ENCODE measurements at places on chromosomes 4 and X.

DNA sequence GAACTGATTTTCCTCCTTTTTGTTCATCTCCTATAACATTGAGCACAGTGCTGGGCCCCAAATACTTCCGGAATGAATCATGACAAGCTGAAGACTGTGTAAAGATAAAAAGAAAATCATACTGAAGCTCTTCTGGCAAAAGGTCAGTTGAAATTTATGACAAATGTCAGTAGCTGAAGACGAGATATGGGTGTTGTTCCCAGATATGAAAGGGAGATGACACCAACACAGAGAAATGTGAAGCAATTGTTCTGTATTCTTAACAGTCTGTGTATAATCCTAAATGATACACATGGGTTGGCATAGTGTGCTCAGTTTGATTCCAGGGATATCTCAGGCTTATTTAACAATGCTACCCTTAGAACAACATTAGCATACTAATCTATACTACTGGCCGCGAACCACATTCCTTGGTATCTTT is 170.5 kb upstream of the PITX2 start:
- DNase-seq: no peak

- DNase-seq: no peak
These were observed 53.7 kb downstream of the GPM6A start for GRCh38 chr4:175758050-175759024.

DNA sequence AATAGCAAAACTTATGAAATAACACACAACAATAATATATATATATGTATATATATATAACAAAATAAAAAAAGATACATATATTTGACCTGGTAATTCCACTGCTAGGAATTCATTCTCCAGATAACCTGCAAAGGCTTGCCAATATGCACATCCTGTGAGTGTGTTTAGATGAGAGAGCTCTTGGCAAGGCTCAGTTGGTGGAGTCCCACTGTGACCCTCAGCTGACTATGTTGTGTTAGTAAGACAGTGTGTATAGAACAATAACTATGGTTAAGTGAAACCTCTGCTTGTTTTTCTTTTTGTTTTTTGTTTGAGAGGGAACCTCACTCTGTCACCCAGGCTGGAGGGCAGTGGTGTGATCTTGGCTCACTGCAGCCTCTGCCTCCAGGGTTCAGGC is 39.5 kb upstream of the RBMX start:
- DNase-seq: no peak

DNA sequence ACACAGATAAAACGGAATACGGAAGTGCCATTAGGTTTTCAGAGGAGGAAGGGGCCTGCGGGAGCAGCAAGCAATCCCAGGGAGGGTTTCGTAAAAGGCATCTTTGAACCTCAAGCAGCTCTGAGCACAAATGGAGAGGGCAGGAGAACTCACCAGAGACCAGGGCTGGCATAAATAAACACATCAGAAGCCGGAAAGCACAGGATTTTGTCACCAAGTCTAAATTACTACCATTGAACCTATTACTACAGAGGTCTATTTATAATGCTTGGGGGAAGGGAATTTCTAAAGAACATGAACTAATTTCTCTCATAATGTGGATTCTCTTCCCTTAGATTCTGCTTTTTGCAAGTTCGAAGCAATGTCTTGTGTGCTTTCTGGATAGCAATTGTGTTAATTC is 39.6 kb upstream of the MBTPS2 start:
- no peak for DNase-seq

- no peak for DNase-seq
These were observed 133.1 kb downstream of the IDS start for GRCh38 chrX:149371986-149372385.

DNA sequence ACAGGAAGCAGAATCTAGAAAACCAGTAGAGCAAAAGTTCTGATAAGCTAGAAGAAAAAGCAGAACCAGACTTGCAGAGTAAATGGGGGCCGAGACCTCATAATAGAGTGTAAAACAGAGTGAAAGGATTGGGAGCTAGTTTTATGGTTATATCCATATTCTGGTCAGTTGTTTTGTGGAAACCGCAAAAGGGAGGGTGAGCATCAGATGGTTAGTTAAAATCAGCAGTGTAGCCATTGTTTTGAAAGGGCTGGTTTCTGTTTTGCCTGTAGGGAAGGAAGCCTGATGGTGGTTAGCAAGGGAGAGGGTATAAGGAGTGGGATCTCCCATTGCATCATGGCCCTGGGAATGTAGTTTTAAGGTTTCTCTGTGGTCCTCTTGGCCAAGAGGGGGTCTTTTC is 17.2 kb upstream of the CCNI start:
- peak; percentile 20 for DNase-seq

- no peak for DNase-seq
These were observed 1.4 kb upstream of the CXCL1 start for GRCh38 chr4:73867783-73868182.

DNA sequence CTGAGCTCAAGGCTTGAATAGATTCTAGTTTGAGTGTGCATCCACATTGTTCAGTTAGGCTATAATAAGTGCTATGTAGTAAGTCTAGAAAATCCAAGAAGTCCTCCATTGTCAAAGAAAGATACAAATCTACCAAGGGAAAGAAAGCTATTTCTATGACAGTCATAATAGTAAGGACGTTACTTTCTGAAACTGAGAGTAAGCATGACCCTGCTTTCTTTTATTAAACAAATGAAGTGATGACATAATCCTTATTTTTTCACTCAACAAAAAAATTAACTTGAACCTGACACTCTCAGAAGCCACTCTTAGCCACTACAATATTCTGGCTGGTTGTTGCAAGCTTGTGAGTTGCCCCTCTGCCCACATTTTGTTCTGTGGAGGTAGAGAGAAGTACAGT is 33.8 kb upstream of the AMELX start:
- DNase-seq: no peak

DNA sequence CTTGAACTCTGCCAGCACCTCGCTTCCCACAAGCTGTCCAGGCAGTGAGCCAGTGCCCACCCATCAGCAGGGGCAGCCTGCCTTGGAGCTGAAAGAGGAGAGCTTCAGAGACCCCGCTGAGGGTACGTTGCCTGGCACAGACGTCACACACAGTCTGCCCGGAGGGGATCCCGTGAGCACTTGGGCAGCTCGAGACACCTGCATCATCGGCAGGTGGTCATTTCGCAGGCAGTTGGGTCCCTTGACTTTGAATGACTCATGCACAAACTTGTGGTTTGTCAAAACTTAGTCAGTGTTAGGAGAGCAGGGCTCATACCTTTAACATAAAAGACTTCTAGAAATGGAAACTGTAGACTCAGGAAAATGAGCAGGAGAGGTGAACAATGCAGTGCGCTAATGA is 9.9 kb downstream of the TACC3 start:
- no peak for DNase-seq

DNA sequence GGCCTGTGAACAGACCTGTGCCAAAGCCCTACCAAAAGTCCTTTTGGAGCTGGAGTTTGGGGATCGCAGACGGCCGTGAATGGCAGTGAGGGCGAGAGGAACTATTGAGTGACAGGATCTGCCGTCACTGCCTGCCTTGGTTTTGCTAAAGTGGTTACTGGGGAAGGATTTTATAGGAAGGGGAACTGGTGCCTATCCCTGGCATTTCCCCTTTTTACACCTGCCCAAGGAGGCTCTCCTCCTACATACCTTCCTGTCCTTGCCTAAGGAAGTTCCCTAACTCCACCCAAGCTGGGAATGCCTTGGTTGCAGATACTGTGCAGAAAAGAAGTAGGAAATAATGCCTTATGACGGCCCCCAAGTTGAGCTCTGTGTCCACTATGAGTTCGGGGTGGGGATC is 14.5 kb downstream of the LONRF3 start:
- no peak for DNase-seq

DNA sequence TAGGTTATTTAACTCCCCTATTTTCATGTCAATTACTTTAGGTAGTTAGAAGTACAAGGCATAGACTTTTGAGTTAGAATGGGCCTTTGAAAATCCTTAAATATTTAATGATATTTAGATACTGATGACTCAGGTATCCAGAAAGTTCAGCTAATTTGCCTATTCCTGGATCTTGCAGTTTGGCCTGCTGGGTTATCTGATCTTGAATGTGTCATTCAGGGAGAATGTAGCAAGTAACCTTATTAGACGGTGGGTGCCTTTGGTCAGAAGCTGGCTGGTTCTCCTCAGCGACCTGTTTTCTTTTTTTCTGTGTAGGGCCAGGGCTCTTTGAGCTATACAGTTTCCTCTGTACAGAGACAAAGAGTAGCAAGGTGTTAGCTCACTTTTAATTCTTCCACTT is 42.0 kb downstream of the MTM1 start:
- no peak for DNase-seq

- peak; percentile 91 for DNase-seq
These were observed 206.7 kb downstream of the MGST2 start for GRCh38 chr4:139872274-139872673.

DNA sequence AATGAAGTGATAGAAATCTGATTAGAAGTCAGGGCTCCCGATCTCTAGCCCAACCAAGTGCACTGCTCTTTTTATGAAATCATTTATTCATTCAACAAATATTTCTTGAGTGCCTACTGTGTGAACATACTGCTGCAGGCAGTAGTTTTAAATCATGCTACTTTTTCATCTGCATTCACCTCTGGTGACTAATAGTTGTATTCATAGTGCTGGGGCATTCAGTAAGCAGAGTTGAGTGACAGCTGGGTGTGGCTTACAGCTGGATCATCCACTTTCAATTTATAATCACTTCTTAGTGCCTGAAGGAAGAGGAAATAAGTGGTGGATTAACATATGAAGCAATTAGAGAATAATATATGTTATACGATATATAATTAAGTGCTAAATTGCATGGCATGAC is 94.1 kb upstream of the HPRT1 start:
- no peak for DNase-seq

DNA sequence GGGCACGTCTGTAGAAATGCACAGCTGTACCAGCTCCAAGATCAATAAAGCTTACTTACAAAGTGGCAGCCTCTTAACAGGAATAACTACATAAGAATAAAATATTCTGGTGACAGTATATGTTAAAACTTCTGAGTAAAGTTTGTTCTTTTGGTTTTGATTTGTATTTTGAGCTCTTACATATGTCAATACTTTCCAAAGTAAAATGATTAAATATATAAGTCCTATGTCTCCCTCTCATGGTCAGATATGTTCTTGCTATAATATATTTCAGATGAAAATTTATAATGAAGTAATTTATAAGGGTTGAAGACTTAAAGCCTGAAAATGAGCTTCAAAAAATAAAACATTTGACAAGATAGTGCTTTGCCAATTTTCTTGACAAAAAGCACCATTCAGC is 254.4 kb downstream of the NPFFR2 start:
- no peak for DNase-seq

GRCh38 chrX:78754917-78755316 is 7.4 kb downstream of the LPAR4 start:
- no peak for DNase-seq

DNA sequence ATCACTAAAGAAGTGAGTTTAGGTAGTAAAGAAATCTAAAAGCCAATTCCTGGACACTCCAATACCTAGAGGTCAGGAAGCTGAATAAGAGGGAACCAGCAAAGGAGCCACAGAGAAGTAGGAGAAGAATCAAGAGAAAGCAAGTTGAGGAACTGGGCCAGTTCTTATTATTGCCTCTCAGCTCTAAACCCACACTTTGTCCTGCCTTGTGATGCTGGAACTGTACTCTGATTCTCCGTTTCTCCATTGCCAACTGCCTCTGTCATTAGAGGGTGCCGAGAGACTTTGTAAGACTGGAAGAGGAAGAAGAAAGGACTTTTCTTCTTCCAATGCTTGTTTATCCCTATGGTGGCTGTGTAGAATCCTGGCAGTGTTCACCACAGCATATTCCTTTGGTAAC is 38.6 kb downstream of the NSUN7 start:
- no peak for DNase-seq

- DNase-seq: no peak
These were observed 30.6 kb upstream of the MCF2 start for GRCh38 chrX:139738581-139738980.

DNA sequence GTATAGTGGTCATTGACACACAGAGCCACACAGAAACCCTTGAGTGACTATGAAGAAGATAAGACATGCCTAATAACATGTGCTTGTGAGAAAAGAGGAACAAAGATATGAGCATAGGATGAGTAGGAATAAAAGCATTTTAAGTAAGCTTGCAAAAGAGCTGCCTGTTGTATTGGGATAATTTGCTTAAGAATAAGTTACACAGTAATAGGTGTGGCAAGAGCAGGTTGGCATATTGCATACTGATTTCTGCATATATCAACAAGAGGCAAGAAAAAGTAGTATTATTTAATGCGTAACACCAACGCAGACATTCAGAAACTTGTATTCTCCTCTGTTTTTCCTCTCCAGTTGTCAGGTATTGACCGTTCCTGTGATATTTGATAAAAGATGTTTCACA is 111.5 kb upstream of the UGT8 start:
- no peak for DNase-seq

- peak; percentile 22 for DNase-seq
These were observed 124.4 kb downstream of the CHRDL1 start for GRCh38 chrX:110671068-110671803.

- no peak for DNase-seq
These were observed 15.0 kb upstream of the UBE2D3 start for GRCh38 chr4:102842367-102842766.

- DNase-seq: no peak
These were observed 395.3 kb upstream of the CPEB2 start for GRCh38 chr4:14607001-14607400.

GRCh38 chr4:159697322-159698283 is 594.7 kb downstream of the RAPGEF2 start:
- no peak for DNase-seq

DNA sequence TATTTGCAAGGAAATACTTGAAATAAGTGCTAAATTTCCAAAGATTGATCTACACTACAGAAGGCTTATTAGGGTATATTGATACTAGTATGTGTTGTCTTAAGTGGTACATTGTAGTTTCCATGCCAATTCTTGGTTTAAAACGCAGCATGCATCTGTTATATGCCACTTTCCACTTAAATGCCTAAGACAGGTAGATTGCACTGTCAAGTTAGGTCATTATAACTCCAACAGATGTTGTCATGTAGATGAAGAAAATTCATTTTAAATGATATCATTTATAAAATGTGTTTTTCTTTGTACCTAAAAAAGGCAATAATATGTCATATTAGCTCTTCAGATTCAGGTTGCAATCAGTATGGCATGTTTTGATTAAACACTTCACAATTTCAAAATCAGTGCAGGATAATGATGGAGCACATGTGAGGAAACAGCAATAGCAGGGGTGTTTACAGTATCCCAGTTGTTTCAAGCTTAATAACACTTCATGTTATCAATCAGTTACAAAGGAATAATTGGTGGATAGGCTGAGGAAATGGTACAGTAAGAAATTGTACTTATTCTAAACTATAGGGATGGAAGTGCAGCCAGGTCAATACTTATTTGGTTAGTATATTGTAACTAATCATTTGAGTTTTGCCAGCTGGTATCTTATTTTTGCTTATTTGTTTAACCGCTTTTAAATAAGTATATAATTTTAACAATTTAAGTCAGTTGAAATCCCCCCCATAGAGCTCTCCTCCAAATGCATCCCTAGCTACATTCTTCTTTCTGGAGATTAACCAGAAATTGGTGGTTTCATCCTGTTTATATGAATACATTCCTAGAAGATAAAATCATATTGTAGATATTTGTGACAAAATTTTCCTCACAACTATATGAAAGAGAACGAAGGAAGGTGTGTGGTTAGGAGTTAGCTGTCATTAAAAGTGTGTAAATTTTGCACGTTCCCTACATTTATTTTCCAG is 454.4 kb upstream of the ATOH1 start:
- DNase-seq: no peak
